NCI-H1417 treated with DMSO at 0.1 percent for 48 hours (cell line): ENCODE measurements at places on chromosomes 7 and 10.

GRCh38 chr7:1908823-1909420 lies 238.8 kb downstream of the ELFN1 start:
- no peak for DNase-seq

GRCh38 chr7:129021656-129022055 lies 33.3 kb downstream of the TNPO3 start:
- DNase-seq: no peak

DNA sequence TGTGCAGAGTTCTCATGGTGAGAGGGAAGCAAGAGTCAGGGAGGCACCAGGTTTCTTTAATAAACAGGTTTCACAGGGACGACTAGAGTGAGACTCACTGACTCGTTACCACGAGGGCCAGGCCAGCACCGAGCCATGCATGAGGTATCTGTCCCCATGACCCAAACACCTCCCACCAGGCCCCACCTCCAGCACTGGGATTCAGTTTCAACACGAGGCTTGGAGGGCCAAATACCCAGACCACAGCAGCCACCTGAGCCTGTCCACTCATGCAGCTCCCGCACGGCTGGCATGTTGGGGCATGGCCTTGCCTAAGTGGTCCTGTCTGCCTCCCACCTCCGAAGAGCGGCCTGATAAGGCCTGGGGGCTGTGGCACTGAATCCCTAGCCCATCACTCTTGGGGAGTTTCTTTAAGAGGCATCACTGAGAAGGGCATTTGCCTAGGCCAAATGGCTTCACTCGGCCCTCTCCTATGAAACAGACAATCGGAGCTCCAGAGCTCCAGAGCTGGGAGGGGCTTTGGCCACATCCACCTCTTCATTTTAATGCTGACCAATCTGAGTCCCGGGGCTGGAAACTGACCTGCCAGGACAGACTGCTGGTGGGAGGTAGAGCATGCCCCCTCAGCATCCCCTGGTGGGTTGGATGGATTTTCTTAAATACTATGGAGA lies 157.8 kb downstream of the DNAJB6 start:
- no peak for DNase-seq

GRCh38 chr7:80772347-80772993 lies 134.0 kb downstream of the CD36 start:
- DNase-seq: no peak

- DNase-seq: no peak
Measured at GRCh38 chr10:6077071-6077675, 11.7 kb upstream of the RBM17 start.

DNA sequence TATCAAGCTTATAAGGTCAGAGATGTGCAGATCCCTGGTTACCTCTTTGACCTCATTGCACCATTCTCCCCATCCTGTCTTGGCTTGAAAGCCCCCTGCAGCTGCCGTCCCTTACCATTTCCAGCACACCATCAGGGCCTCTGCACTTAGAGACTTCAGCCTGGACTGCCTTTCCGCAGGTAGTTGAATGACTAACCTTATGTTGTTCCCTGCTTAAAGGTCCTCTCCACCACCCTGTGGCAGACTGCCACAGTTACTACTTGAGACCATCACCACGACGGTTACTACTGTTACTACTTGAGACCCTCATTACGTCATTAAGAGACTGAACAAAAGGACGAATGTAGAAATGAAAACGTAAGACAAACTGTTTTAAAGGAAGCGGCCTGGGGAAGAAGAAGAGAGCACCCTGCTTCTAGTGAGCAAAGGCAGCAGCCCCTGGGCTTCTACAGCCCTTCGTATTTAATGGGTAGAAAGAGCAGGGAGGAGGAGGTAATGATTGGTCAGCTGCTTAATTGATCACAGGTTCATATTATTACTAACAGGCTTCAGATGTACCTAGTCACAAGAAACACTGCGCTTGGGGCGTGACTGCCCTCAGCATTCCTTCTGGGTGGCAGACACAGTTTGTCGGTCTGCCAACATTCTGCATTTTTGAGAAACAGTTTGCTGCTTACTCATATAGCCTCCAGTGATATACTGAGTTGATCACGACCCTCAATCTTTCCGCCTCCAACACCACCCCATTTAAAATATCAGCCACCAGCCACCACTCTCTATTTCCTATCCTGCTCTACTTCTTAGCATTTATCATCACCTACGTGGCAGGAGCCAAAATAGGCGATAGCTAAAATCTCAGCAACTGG lies 74.1 kb upstream of the PARD3 start:
- DNase-seq: no peak

DNA sequence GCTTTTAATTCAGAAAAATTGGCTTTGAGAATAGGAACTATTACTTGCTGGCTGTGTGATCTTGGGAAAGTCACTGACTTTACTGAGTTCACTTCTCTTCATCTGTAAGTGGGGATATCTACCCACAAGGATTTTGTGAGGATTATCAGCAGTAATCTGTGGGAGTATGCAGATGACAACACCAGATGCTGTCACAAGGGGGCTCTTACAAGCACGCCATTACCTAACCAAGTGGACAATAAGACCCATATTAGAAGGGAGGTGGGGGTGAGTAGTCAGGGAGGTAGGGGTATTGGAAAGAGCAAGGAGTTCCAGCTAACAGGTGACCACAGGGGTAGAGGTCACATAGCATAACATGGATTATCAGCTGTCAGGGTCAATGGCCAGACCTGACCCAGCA lies 569.4 kb downstream of the SUGCT start:
- no peak for DNase-seq

GRCh38 chr10:60099998-60100747 lies 193.8 kb upstream of the CCDC6 start:
- DNase-seq: no peak

DNA sequence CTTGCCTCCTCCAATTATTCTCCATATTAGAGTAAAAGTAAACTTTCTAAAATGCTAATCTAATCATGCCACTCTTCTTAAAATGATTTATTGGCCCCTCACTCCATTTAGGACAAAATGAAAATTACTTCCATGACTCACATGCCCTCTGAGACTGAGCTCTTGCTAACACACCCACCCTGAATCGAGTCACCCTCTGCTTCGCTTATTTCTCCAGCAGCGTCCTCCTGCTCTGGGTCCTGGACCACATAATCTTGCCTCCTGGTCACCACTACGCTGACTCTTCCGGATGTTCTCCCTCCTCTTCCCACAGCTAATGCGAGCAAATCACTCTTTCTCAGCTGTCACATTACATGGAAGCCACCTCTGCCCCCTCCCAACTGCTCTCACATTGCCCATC lies 384.0 kb upstream of the FZD8 start:
- no peak for DNase-seq

- DNase-seq: no peak
Measured at GRCh38 chr7:98165827-98166667, 45.2 kb upstream of the BHLHA15 start.

DNA sequence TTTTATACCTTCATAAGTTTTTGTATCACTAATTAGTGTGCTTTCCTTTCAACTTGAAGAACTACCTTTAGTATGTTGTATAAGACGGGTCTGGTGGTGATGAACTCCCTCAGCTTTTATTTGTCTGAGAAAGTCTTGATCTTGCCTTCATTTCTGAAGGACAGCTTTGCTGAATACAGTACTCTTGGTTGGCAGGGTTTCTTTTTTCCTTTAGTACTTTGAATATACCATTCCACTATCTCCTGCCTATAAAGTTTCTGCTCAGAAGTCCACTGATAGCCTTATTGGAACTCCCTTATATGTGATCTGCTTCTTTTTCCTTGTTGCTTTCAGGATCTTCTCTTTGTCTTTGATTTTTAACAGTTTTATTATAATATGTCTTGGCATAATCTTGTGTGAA lies 230.9 kb downstream of the HPSE2 start:
- no peak for DNase-seq

DNA sequence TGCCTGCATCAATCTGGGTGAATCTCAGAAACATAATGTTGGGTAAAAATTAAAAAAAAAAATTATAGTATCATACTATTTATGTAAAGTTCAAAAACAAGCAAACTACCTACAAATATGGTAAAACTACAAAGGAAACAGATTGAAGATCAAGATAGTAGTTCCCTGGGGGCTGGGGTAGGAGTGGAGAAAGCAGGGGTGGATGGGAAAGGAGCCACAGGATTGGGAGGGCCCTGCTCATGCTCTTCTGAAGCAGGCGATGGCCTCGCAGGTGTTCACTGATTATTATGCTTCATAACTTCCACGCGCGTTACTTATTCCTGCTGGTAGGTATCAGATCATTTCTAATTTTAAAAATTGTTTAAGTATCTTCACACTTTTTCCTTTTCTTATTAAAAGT lies 96.0 kb upstream of the GATA3 start:
- DNase-seq: no peak

DNA sequence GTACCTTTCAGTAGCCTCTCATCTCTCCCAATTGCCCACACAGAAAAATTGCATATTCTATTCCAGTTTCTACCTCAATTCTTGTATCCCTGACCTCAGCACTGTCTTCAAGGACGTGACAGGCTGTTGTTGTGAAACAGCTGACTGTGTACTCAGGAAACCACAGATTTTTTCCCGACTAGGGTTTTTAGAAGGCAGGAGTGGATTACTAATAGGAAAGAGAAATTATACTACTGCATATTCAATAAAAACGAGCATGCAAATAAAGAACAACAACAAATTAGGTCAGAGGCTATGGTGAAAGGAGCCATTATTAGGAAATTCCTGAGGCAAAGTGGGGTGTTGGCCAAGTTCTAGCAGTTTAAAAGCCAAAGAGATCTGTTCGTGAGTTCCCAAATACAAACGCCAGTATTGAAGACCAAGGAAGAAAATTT lies 93.4 kb downstream of the DOCK4 start:
- no peak for DNase-seq

DNA sequence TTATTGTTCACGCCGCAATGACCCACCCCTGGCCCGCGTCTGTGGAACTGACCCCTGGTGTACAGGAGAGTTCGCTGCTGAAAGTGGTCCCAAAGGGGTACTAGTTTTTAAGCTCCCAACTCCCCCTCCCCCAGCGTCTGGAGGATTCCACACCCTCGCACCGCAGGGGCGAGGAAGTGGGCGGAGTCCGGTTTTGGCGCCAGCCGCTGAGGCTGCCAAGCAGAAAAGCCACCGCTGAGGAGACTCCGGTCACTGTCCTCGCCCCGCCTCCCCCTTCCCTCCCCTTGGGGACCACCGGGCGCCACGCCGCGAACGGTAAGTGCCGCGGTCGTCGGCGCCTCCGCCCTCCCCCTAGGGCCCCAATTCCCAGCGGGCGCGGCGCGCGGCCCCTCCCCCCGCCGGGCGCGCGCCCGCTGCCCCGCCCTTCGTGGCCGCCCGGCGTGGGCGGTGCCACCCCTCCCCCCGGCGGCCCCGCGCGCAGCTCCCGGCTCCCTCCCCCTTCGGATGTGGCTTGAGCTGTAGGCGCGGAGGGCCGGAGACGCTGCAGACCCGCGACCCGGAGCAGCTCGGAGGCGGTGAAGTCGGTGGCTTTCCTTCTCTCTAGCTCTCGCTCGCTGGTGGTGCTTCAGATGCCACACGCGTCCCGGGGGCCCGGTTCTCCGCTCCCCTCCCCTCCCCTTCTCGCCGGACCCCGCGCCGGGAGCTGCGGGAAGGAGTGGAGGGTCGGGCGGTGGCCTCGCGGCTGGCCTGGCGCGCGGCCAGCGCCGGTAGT lies at the start of gene CBX3:
TSS of gene CBX3 (plus strand) at position 499 of the 772 bp plus-strand sequence. CDS start 1,254 bp downstream, outside the sequence.
- peak; percentile 97 for DNase-seq

DNA sequence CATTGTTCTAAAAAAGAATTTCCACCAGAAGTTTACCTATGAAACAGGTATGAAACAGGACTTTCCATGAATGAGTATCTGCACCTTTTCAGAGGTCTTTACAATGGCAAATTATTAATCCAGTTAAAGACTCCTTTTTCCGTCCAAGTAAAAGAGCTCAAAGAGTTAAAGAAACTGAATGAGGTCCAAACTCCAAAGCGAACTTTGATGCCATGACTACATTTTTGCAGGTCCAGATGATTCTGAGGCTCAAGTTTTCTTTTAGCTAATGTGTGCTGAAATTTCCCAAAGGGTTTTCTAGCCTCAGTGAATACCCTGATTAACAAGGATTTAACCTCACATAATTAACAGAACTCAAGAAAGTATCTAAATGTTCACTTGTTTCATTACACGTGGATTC lies 9.8 kb downstream of the CUBN start:
- DNase-seq: no peak

- no peak for DNase-seq
Measured at GRCh38 chr7:132433301-132433700, 143.0 kb downstream of the PLXNA4 start.

GRCh38 chr10:507908-508444 lies 181.5 kb downstream of the DIP2C start:
- no peak for DNase-seq

DNA sequence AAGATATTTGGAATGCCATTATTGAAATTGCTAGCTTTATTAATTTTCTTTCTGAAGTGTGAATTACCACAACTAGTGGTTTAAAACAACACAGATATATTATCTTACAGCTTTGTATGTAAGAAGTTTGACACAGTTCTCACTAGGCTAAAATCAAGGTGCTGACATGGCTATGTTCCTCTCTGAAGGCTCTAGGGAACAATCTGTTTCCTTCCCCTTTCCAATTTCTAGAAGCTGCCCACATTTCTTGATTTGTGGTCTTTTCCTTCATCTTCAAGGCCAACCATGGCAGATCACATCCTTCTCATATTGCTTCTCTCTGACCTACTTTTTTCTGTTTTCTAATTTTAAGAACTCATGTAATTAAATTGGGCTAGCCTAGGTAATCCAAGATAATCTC lies 43.3 kb upstream of the SLC26A3 start:
- no peak for DNase-seq

- no peak for DNase-seq
Measured at GRCh38 chr10:62008946-62009345, 107.4 kb downstream of the ARID5B start.

- DNase-seq: no peak
Measured at GRCh38 chr7:142974626-142975025, 12.5 kb upstream of the KEL start.

GRCh38 chr10:48547061-48547895 lies 57.6 kb downstream of the ARHGAP22 start:
- no peak for DNase-seq

DNA sequence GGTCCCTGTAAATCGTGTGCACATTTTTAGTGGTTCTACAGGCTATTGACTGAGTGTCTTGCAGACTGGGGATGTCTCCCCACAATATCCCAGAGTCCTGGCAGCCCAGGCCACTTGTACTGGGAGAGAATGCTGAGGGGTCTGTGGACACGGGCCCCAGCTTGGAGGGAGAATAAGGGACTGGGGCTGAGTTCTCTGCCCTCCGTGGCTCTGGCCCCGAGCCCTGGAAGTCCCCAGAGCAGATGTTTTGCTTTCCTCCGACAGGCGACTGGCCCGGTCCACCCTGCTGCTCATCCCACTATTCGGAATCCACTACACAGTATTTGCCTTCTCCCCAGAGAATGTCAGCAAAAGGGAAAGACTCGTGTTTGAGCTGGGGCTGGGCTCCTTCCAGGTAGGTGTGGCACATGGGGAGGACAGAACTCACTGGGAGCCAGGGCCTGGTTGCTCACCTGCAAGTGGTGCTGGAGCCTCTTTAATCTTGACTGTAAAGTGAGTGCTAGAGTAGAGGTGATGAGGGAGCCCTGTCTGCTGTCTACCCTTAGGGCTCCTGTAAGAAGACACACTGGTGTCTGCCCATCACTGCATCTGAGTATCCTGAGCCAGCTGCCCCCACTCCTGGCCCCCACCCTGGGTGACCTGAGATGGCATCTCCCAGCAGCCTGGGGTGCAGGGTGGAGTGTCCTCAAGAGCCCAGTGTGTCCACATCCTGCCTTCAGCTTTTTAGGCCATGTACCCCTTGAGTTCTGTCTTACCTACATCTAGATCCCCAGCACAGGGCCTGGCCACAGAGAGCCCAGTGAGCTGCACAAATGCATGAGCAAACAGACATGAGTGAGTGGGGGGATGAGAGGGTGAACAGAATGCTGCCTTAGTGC lies 51.1 kb downstream of the ADCYAP1R1 start:
- DNase-seq: no peak

GRCh38 chr10:112280205-112280921 lies 2.8 kb upstream of the TECTB start:
- DNase-seq: no peak
